ENCODE measurements at places on chromosomes 3 and 15.

GRCh38 chr3:38541806-38542205 is 45.7 kb downstream of the EXOG start:
- peak; percentile 98 for DNase-seq

DNA sequence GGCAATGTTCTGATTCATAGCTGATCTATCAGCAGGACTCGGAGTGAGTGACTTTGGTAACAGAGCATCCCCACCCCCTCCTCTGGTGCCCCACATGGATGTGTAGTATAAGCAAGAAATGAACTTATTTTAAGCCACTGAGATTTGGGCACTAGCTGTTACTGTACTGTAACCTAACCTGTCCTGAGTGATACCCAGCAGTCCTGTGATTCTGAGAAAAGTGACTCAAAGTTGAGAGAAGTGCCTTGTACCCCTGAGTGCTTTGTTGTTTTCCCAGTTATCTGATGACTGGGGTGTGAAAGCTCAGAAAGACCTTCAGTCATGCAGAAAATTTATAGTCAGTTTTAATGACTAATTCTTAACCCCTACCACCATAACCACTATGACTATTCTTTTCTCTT is 439.9 kb upstream of the RBMS3 start:
- no peak for DNase-seq

GRCh38 chr3:191401775-191402357 is 59.1 kb upstream of the PYDC2 start:
- no peak for DNase-seq

DNA sequence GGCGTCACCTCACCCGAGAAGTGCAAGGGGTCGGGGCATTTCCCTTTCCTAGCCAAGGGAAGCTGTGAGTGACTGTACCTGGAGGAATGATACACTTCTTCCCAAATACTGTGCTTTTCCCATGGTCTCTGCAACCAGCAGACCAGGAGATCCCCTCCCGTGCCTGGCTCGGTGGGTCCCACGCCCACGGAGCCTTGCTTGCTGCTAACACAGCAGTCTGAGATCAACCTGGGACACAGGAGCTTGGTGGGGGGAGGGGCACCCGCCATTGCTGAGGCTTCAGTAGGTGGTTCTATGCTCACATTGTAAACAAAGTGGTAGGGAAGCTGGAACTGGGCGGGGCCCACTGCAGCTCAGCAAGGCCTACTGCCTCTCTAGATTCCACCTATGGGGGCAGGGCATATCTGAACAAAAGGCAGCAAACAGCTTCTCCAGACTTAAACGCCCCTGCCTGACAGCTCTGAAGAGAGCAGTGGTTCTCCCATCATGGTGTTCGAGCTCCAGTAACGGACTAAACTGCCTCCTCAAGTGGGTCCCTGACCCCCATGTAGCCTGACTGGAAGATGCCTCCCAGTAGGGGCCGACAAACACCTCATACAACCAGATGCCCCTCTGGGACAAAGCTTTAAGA is 31.4 kb upstream of the ABHD5 start:
- DNase-seq, result no peak
